ENCODE measurements at places on chromosomes 5 and 9.

GRCh38 chr9:69028754-69029153, 6.8 kb upstream of the FXN start:
- DNase-seq = no peak

DNA sequence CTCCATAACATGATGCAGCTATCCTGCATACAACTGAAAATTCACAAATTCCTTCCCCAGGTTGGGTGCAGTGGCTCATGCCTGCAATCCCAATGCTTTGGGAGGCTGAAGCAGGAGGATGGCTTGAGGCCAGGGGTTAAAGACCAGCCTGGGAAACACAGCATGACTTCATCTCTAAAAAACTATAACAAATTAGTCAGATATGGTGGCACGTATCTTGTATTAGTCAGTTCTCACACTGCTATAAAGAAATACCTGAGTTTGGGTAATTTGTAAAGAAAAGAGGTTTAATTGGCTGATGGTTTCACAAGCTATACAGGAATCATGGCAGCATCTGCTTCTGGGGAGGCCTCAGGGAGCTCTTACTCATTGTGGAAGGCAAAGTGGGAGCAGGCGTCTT, 56.4 kb upstream of the DAPK1 start:
- peak; percentile 33 for DNase-seq

GRCh38 chr5:1874771-1875220, 7.9 kb downstream of the IRX4 start:
- no peak for DNase-seq

DNA sequence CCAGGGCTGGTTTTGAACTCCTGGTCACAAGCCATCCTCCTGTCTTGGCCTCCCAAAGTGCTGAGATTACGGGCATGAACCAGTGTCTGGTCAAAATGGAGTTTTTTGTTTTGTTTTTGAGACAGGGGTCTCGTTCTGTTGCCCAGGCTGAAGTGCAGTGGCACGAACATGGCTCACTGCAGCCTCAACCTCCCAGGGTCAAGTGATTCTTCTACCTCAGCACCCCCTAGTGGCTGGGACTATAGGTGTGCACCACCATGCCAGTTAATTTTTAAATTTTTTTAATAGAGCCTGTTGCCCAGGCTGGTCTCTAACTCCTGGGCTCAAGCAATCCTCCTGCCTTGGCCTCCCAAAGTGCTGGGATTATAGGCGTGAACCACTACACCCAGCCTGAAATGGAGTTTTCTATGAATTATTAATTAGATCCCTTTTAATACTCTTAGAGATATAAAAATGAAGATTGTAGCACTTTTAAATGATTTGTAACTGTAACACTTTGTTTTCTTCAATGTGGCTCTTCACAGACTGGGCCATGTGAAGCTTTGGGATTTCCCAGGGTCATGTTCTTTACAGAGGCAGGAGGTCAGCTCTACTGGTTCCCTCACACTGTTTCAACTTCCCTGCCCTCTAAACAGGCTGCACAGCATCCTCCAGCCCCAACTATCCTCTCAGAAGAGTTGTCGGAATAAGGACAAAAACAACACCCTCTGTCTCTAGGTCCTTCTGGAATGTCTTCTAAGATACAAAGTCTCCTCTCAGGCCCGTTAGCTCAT, 32.7 kb upstream of the SPARC start:
- DNase-seq = no peak

- no peak for DNase-seq
Measured at GRCh38 chr9:132673355-132673754, 3.1 kb downstream of the GTF3C4 start.

DNA sequence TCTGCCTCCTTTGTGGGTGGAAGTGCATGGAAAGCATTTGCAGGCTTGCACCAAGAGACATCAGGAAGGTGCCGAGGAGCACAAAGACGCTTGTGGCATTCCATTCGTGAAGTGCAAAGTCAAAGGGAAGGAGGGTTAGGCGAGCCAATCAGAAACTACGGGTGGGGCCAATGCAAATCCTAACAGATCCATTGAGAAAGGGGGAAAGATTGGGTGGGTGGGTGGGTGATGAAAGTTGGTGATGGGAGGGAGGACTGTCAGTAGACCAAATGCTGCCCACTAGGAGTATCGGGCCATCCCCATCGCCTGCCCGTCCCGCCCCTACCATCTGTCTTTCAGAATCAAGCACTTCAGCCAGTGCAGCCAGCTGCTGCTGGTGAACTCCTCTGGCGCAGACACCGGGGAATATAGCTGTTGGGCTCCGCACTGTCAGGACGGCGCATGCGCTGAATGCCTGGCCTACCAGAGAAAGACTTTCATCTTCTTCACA, 17.1 kb upstream of the ANXA6 start:
- DNase-seq = no peak

DNA sequence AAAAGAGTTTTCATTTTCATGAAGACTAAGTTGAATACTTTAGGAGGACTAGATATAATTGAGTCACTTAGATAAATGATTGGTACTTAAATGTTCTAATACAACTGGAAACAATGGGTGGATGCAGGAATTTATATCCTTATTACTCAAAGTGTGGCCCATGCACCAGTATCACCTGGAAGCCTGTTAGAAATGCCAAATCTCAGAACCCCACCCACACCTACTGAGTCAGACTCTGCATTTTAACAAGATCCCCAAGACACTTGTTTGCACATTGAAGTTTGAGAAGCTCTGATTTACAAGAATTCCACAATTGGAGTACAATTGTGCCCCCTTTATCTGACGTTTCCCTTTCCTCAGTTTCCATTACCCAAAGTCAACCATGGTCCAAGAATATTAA, 239.0 kb downstream of the AUH start:
- DNase-seq = no peak

DNA sequence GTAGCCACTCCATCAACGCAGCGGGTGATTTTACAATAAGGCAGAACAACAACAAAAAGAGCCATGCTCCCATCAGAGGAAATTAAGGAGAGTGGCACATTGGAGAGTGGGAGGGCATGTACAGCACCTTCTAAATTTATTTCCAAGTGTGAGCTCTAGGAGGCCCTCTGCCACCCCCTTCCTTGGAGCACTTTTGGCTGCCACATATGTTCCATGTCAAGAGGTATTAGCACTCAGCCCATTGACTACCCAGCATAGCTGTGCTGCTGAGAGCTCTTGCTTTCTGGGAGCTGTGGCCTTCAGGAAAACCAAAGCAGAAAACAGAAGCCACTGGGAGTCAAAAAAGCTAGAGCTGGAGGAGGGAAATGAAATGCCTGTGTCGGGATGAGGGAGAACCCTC, 200.2 kb upstream of the PANK3 start:
- DNase-seq = no peak

- no peak for DNase-seq
Measured at GRCh38 chr5:167030500-167031120, 1260.8 kb upstream of the WWC1 start.

GRCh38 chr5:126373375-126374108, 49.7 kb upstream of the GRAMD2B start:
- DNase-seq = no peak

DNA sequence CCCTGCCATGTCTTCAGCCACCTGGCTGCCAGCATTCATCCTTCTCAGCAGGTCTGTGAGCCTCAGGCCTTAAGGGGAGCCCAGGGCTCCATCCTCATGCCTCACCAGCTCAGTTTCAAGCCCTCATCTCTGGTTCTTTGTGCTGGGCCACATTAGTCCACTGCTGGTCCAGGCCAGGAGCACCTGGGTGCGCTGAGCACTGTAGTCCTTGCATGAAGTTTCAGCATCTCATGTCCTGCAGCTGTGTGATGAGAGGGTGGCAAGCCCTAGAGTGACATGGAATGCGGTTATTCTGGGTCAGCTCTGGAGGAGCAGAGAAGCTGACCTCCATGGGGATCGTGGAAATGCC, 42.7 kb downstream of the COL5A1 start:
- DNase-seq = no peak

GRCh38 chr9:137972988-137973470, 95.4 kb downstream of the CACNA1B start:
- DNase-seq = no peak

- DNase-seq = no peak
Measured at GRCh38 chr9:97307500-97308163, at the start of gene CCDC180. Gene CCDC180 (plus strand): TSS chr9:97307659. CDS start chr9:97308064, 405 bp downstream.

GRCh38 chr5:180070756-180071530, 616 bp downstream of the RNF130 start:
- no peak for DNase-seq

DNA sequence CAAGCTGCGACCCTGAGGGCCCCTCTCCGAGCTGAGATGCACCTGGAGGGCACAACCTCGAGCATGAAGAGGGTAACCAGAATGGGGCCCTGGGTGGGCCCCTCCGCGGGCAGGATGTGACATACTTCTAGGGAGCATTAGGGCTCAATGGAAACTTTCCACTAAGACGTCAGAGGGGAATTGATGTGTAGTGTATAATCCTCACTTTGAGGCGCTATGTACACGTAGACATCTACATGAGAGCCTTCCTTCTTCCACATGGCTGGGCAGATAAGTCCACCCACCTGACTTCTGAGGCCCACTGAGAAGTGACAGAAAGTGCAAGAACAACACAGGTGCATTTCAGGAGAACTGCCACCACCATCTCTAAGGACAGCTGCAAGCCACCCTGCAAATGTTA, 61.0 kb downstream of the DAP start:
- DNase-seq = no peak

DNA sequence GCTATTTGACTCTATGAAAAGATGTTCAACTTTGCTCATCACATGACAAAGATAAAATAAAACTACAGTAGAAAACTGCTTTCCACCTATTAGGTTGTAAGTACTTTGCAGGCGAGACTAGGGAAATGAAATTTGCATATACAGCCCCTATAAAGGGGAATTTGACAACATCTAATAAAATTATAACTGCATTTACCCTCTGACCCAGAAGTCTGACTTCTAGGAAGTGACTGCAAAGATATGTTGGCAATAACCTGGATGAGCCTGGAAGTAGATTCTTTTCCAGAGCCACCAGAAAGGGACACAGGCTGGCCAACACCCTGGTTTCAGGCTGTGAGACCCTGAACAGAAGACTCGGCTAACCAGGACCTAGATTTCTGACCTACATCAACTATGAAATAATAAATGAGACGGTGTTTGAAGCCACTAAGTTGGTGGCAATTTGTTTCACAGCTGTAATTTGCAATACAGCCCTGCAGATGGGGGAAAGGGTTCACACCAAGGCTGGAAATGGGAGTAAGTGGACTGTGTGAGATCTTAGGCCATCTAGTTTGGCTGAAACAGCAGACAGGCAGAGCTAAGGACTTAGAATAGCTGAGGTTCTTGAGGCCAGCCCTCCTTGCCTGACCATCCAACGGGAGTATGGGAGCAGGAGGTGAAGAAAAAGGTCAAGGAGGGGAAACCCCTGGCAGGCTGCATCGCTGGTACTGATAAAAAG, 106.6 kb downstream of the SIL1 start:
- no peak for DNase-seq

DNA sequence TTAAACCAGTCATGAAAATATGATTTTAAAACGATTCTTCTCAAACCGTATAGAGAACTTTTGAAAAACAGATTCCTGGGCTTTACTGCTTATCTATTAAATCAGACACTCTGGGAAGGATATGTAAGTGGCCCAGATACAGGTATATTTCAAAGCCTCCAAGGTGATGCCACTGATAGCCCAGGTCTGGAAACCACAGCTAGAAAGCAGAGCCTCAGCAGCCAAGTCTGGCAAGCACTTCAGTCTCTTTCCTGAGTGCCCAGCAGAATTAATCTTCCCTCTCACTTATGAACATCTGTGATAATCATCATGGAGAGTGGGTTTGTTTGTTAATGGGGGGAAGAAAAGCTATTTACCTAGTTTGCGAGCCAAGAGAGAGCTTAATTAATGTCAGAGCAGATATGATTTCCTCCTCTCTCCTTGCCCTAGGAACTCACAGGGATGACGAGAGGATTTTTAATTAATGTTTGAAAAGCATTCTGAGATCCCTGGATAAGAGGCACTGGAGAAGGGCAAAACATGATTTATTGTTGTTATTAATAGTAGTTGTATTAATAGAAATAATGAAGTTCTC, 368.4 kb downstream of the TLE1 start:
- no peak for DNase-seq

GRCh38 chr9:109912082-109912582, 132.1 kb downstream of the PALM2AKAP2 start:
- no peak for DNase-seq

DNA sequence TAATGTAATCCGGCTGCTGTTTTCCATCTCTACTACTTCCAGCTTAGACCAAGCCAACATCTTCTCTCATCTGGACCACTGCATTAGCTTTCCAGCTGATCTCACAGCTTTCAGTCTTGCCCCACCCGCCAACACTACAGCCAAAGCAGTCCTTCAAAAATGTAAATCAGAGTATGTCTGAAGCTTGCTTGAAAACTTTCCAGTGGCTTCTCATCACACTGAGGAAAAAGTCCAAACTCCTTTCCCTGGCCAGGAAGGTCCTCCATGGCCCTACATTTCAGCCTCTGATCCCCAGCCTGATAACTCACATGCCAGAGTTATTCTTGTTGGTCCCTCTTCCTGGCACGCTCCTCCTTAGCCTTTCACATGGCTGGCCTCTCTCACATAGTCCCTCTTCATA, 38.5 kb downstream of the TTC1 start:
- DNase-seq = no peak

DNA sequence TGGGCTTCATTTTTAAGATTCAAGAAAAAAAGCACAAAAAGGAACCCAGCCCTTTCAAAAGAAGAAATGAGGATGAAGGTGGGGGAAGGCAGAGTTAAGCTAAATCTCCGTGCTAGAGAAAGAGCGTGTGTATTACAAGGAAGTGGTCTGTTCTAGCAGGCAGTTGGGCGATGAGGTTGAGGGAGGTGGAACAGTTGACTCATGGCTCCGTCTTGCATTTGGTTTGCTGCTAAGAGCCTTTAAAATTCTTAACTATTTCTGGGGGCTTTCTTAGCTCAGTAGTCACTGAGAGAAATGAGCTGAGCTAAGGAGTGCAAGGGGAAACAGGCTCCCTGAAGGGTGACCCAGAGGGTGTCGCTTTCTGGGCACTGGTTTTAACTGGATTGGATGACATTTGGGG, 117.4 kb downstream of the GCNT1 start:
- peak; percentile 75 for DNase-seq

GRCh38 chr5:11973469-11973868, 69.2 kb upstream of the CTNND2 start:
- DNase-seq = no peak

- no peak for DNase-seq
Measured at GRCh38 chr5:146310540-146310939, 28.1 kb upstream of the POU4F3 start.

DNA sequence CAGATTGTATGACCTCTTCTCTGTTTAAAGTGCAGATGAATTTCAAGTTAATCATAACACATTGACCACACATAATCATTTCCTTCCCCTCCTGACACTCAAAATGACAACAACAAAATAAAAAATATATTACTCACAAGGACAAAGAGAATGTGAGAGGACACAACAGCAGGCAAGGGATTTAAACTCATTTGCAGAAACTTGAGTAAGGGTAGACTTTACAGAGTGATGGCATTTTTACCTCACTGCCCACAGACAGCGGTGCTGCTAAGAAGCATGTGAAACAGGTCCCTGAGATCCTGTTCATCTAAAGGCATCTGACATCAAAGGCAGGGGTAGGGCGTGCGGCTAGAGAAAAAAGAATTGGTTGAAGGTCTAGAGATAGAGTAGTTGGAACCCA, 99.0 kb downstream of the TRIM36 start:
- no peak for DNase-seq

- no peak for DNase-seq
Measured at GRCh38 chr9:108536836-108537601, 318.8 kb downstream of the ACTL7B start.

Data from HS-27A (cell line).